PC-3 (cell line): ENCODE measurements at places on chromosomes 7 and 10. TPM values are rescaled to one million over a fixed set of nuclear protein-coding genes. Genes with fewer than 3 reads are reported as not detected.
A peak's percentile ranks its signal among the peaks of the same experiment; 100 is the strongest.

- DNase-seq, result no peak
These were observed 36.3 kb upstream of the SH2D4B start for GRCh38 chr10:80501381-80501912.

The PKD2L1 gene
- not detected in 2 replicates for total RNA-seq

The BTBD16 gene
- total RNA-seq, result not detected in 2 replicates

The NEURL1 gene
- total RNA-seq, result 1.7 and 3.5 TPM in 2 replicates

The CTTNBP2 gene
- total RNA-seq, result 1.0 and 1.1 TPM in 2 replicates

The SH2D4B gene
- not detected in 2 replicates for total RNA-seq

DNA sequence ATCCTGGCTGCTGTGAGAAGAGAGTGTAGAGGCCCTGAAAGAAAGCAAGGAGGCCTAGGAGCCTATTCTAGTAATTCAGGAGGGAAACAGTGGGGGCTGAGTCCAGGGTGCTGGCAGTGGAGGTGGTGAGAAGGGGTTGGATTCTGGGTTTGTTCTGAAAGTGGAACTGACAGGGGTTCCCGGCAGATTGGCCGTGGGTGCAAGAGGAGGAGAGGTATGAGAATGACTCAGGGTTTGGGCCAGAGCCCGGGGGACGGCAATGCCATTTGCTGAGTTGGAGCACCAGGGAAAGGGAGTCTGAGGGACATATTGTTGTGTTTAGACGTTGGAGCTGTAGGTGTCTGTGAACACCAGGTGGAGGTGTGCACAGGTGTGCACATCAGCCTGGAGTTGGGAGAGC is 38.5 kb downstream of the NPTX2 start:
- no peak for DNase-seq

The RARRES2 gene
- 1.6 TPM in 1 of 2 replicates, not detected in the other for total RNA-seq

The BEND7 gene
- 1.2 and 2.6 TPM in 2 replicates for total RNA-seq

DNA sequence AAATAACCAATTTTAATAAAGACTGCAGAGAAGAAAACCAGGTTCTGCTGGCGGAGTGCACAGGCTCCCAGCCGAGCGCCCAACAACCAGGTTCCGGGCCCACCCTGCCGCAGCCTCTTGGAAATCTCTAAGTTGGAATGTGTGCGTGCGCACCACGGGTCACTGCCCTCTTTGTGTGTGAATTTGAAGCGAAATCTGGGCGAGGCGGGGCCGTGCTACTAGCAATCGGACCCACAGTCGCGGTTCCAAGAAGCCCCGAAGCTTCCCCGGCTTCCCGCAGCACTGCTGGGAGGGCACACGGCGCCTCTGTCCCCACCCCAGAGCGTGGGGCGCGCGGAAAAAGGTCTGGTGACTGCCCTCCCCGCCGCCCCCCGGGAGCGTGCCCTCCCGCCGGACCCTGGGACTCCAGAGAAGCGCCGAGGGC is 666 bp upstream of the MAP3K8 start:
- peak; percentile 61 for DNase-seq

- DNase-seq, result no peak
These were observed 37.4 kb downstream of the TSPAN14 start for GRCh38 chr10:80491251-80492102.

DNA sequence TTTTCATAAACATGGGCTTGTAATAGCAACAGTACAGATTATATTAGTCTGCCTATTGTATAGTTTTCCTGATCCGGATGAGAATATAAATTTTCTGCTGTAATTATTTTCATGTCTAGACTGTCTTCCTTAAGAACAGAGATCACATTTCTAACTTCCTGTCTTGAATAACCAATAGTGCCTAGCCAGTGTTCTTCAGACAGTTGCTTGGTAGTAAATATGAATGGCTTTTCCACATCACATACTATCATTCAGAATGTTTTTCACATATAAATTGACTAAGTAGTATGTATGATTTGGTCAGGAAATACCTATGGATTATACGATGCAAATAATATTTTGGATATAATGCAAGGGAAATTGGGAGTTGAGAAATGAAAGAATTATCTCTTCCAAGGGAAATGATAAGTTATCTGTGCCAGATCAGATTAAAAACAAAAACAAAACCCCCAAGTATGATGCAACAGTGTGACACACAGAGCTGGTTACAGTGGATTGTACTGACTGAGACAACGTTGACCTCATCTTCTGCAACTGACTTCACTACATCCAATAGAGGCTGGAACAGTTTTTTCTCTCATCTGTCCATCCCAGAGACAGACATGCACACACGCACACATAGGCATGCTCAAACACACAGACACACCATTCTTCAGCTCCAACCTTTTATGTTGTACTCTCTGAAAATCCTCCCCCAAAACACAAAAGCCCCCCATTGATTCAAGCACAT is 16.4 kb downstream of the ITGA8 start:
- no peak for DNase-seq

The CDK6 gene
- total RNA-seq, result 38.4 and 38.7 TPM in 2 replicates

The CDHR3 gene
- 5.9 and 9.8 TPM in 2 replicates for total RNA-seq

The FRG2B gene
- total RNA-seq, result not detected in 2 replicates

DNA sequence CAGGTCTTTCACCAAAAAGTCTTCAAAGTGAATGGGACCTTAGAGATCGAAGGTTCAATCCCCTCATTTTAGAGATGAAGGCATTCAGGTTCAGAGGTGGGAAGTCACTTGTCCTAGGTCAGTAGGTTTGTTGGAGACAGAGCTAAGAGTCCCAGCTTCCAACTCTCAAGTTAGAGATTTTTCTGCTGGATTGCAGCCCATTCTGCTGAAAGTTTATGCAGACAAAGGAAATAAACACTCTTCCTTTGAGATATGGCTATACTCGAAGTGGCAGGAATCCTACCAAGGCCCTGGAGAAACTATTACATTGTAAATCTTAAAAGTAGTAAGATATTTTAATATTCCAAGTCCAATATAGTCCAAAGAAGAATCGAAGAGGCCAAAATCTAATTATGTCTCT is 64.4 kb downstream of the LYZL1 start:
- no peak for DNase-seq

DNA sequence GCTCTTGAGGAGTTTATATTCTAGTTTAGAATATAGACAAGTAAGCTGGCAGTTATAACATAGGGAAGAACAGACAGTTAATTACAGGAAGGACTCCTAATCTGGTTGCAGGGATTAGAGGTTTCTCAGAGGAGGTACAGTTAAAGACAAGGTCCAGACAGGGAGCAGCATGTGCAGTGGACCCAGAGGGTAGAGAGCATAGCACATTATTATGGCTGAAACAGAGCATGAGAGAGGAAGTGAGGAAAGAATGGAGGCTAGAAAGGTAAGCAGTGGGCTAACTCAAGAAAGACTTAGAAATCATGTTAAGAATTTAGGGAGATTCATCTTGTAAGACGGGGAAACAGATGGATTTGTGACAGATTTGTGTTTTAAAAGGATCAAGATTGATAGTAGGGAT is 9.7 kb downstream of the MIOS start:
- DNase-seq, result no peak

The IQUB gene
- total RNA-seq, result 0.04 and 0.06 TPM in 2 replicates

- no peak for DNase-seq
These were observed 15.5 kb downstream of the STX1A start for GRCh38 chr7:73703757-73704639.

DNA sequence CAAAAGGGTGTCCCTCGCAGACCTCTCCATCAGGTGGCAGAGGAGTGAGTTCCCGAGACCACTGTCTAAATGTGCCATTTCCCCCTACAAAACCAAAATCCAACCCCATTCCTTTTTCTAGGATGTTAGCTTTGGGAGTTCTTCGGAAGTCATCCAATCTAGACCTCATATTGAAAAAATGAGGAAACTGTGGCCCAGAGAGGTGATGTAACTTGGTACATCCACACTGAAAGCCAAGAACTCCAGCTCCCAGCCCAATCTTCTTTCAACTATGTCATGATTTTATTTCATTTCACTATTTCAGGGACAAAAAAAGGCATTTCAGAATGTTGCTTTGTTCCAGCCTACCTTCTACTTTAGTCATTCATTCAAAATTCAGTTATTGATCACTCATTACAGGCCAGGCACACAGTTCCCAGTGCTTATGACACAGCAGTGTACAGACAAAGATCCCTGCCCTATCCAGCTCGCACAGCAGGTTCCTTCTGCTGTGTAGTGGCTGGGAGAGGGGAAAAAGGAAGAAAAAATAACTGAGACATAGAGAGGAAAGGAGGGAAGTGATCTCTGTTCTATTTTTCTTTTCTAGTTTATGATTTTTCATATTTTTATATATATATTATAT is 35.8 kb downstream of the SCRN1 start:
- no peak for DNase-seq

DNA sequence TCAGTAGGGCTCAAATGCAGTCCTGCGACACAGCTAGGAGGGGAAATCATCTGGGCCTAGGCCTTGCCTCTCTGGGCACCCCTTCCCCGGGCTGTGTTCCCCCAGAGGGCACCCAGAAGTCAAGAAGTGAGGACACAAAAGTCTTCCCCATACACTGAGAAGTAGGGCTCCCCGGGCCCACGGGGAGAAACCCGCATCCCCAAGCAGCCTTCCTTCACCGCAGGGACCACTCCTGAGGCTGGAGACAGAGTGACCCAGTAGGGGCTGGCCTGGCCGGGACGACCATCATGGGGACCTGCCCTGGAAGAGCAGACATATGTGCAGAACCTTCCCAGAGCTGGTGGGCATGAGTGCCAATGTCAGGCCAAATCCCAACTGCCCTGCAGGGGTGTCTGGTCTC is 163.5 kb downstream of the GFRA1 start:
- DNase-seq, result no peak

DNA sequence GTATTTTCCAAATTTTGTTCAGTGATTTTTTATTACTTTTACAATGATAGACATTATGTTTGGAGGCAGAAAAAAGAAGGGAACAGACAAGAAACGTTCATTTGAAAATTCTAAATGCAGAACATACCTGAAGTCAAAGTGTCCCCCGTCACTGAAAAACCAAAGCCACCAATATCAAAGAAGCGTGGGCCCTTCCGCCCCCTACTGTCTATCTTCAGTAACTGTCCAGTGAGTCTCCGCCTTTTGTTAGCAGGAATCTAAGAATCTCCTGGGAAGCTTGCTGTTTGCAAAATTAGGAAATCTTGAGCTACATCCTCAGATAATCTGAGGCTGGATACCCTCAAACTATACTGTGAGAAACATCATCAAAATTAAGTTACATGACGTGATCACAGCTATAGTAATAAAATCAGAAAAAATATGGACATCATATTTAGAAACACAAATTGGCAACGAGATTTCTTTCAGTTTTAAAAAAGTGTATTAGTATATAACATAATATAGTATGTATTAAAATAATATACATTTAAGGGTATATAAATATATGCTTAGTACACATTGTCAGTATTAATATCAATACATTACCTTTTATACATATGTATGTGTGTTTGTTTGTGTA is 169.3 kb upstream of the AKR1E2 start:
- peak; percentile 64 for DNase-seq

GRCh38 chr7:141045126-141045841 is 28.6 kb upstream of the TMEM178B start:
- no peak for DNase-seq

The MYO3A gene
- not detected in 2 replicates for total RNA-seq

DNA sequence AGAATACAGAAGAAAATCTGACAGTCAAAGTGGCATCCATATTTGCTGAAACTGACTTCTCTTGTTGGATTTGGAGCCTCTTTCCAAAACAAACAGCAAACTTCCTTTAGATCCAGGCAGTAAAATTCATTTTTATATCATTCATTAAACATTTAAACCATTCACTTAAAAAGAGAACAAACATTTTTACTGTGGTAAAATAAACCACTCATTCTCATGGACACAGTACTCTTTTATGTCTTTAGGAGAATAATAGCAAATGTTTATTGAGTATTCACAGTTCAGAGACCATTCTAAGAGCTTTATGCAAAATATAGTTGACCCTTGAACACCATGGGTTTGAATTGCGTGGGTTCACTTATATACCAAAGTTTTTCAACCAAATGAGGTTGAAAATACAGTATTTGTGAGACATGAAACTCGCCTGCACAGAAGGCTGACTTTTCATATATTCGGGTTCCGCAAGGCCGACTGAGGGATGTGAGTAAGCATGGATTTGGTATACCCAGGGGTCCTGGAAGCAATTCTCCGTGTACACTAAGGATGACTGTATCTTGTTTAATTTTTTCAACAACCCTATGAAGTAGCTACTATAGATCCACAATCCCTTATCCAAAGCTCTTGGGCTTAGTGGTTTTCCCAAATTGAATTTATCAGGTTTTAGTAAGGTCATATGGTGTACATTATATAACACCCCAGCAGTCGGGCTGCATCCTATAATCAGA is 49.1 kb downstream of the ATXN7L1 start:
- peak; percentile 62 for DNase-seq

The C7orf33 gene
- total RNA-seq, result not detected in 2 replicates

The CCDC3 gene
- total RNA-seq, result not detected in 2 replicates

DNA sequence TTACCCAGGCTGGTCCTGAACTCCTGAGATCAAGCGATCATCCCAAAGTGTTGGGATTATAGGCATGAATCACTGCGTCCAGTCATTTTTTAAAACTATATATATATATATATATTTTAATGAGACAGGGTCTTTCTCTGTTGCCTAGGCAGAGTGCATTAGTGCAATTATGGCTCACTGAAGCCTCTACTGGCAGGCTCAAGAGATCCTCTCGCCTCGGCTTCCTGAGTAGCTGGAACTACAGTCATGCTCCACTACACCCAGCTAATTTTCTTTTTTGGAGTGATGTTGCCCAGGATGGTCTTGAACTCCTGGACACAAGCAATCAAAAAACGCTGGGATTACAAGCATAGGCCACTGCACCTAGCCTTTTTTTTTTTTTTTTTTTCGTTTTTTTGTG is 55.3 kb upstream of the KAT6B start:
- no peak for DNase-seq

- DNase-seq, result no peak
These were observed 1146.7 kb downstream of the TYW1 start for GRCh38 chr7:68143345-68143744.

- no peak for DNase-seq
These were observed 135.3 kb upstream of the COBL start for GRCh38 chr7:51451751-51452476.

The ELN gene
- 0.07 TPM in 1 of 2 replicates, not detected in the other for total RNA-seq

DNA sequence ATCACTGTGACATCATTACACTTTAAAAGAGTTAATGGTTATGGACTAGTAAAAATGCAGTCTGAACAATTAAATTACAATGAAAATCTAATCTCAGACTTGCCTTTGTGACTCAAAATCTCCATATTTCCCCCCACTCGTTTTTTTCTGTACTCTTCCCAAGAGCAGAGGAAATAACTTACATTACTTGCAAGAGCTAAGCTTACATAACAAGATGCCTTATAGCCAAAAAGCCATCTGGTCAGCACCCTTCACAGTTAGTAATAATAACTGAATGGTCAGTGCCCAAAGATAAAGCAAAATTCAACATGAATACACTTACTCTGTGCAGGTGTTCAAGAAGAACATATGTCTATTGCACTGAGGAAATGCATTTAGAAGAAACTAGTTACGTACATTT is 1381.5 kb upstream of the CELF2 start:
- DNase-seq, result no peak
